Glomerular endothelial cell (primary cell): ENCODE measurements at places on chromosomes 11 and 22.

- DNase-seq, result peak; percentile 94
These were observed 8.6 kb downstream of the C11orf91 start for GRCh38 chr11:33692013-33692504.

DNA sequence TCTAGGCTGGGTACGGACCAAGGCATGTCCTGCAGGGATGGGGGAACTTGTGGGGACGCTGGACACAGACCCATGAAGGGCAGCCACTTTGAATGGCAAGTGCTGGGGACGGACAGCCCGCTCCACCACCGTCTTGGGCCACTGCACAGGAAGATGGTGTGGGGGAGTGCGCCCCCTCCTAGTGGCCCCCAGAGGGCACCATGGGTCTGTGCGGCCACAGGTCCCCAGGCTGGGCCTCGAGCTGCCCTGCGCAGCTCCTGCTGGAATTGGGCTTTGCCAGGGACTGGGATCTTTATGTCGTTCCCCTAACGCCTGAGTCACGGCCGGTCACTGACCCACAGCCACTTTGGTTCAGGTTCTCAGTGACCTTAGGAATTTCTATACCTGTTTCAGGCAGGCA is 44.4 kb downstream of the NAT10 start:
- no peak for DNase-seq

GRCh38 chr11:127875131-127875530 is 712.2 kb downstream of the ETS1 start:
- DNase-seq, result no peak

DNA sequence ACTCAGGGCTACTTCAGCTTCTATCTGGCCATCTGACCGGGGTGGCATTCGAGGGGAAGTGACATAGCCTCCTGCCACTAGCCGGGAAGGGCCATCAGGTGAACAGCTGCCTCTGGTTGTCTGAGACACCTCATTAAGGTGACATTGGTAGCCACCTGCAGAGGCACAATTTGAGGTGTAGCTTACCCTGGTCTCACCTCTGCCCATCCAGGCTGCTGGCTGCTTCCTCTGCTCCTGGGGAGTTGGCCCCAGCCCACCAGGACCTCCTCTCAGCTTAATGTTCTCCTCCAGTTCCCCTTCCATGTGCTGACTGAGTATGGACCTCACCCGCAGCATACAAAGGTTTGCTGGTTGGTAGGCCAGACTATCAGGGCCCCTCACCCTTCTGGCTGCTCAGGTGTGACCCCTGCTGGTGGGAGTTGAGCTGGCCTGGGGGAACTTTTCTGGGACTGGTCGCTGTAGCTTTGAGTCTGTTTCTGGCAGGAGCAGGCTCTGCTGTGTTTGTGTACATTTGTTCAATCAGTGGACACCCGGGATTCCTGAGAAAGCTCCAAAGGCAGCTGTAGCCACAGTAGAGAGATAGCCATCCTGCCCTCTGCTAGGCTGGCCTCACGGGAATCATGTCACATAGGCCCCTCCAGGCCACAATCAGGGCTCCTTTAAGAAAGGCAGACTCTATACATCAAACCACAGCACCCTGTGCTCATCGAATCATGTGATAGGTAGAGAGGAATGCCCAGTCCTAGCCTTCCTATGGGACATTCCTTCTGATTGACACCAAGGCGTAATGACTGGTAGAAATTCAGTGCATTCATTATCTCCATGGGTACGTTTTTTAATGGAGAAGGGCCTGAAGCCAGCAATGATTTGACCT is 295.1 kb upstream of the PLET1 start:
- peak; percentile 2 for DNase-seq

GRCh38 chr22:48653306-48653705 is 1174.4 kb downstream of the BRD1 start:
- no peak for DNase-seq

GRCh38 chr22:21055880-21056319 is 10.2 kb downstream of the LRRC74B start:
- DNase-seq, result no peak

GRCh38 chr11:95444309-95445241 is 213.6 kb upstream of the SESN3 start:
- DNase-seq, result no peak

DNA sequence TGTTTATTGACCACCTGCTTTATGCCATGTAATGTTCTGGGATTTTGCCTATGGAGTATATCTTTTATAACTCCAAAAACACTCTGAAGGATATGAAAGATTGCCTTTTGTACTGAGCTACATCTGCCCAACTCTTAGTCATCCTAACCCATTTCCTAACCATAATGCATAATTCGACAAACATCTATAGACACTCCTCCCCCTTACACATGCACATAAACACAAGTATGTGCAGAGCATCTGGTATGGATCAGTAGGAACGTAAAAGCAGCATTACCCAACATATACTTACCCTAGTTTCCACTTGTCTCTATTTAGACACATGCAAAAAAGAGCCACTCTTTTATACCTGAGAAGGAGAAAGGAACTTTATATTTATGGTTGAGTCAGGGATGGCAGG is 272.8 kb downstream of the FAM76B start:
- DNase-seq, result no peak

DNA sequence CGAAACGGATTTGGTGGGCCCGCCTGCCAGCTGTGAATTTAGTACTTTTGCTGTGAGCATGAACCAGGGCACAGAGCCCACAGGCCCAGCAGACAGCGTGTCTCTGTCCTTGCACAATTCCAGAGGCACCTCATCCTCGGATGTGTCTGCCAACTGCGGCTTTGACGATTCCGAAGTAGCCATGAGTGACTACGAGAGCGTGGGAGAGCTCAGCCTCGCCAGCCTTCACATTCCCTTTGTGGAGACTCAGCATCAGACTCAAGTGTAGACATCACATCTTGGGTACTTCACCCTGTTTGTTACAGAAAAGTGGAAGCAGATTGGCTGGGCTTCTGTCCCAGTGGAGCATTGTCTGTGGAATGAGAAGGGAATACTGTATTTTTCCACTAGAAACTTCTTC is 78.6 kb upstream of the MTNR1B start:
- DNase-seq, result no peak

DNA sequence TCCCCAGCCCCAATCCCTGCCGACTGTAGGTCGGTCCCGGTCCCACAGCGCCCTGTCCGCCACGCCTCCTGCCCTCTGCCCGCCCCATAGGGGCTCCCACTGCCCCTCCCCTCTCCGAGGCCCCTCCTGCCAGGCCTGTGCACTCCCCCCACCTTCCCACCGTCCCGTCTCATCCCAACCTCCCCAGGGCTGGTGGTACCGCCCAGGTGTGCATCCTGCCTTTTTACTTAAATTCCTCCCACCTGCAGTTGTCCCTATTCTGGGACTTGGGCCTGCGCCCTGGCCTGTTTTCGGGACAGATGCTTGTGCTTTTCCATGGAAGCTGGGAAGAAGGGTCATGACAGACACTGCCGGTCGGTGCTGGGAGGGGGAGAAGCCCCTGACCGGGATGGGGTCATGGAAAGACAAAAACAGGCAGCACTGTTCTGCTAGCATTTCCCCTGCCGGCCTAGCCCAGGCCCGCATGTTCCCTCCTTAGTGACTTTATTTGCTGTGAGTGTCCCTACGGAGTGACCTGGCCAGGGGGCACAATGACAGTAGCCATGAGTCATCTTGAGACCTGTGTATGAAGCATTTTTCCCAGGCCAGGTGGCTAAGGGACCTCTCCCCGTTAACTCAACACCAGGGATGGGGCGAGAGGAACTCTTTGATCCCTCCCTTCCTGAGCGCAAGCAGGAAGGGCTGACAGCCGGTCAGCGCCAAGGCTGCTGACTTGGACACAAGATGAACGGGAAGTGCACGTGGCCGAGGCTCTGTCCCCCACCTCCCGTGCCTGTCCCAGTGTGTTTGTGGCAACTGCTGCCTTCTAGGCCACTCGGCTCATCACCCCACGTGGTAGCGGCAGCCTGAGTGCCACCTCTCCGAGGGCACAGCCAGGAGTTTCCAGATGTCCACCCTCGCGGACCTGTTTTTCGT is 7.1 kb downstream of the TBX1 start:
- no peak for DNase-seq

GRCh38 chr22:25677631-25678030 is 64.4 kb upstream of the MYO18B start:
- DNase-seq, result no peak

- no peak for DNase-seq
These were observed at the start of gene FOXRED2 for GRCh38 chr22:36506637-36507517. Gene FOXRED2, minus strand, starts transcription at chr22:36507040. Its CDS starts 618 bp downstream, at chr22:36506422.

- no peak for DNase-seq
These were observed 113.0 kb downstream of the ADAMTS15 start for GRCh38 chr11:130561441-130561881.

DNA sequence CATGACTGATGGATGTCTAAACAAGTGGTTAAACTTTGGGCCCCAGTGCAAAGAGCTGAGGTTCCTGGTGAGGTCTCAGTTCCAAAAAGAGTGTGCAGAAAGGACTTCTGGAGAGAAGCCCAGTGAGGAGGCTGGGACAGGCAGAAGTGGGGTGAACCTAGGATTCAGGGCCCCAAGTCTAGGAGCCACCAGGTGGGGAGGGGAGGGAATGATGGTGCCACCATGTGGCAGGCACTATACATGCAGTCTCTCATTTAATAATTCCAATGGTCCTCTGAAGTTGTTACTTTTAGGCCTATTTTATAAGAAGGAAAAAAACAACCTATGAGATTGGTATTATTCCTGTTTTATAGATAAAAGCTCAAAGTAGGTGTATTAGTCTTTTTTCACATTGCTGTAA is 102.0 kb downstream of the INSC start:
- DNase-seq, result no peak

- DNase-seq, result no peak
These were observed 341.1 kb upstream of the CNTN5 start for GRCh38 chr11:98679673-98680072.

DNA sequence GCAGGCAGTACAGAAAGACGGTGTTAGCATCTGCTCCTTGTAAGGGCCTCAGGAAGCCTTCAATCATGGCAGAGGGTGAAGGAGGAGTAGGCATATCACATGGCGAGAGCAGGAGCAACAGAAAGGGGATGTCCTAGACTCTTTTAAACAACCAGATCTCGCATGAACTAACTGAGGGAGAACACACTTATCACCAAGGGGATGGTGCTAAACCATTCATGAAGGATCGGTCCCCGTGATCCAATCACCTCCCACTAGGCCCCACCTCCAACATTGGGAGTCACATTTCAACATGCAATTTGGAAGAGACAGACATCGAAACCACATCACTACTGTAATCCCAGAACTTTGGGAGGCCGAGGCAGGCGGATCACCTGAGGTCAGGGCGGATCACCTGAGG is 39.9 kb upstream of the LIPT2 start:
- DNase-seq, result no peak

GRCh38 chr11:21628641-21629040 is 564.2 kb upstream of the ANO5 start:
- DNase-seq, result no peak

- no peak for DNase-seq
These were observed 4.7 kb upstream of the ADSL start for GRCh38 chr22:40341604-40342003.

GRCh38 chr11:111555255-111555654 is 14.7 kb downstream of the LAYN start:
- no peak for DNase-seq

- DNase-seq, result no peak
These were observed 13.0 kb downstream of the NCF4 start for GRCh38 chr22:36873614-36874308.

- no peak for DNase-seq
These were observed 25.1 kb upstream of the FXYD6 start for GRCh38 chr11:117901601-117902000.

DNA sequence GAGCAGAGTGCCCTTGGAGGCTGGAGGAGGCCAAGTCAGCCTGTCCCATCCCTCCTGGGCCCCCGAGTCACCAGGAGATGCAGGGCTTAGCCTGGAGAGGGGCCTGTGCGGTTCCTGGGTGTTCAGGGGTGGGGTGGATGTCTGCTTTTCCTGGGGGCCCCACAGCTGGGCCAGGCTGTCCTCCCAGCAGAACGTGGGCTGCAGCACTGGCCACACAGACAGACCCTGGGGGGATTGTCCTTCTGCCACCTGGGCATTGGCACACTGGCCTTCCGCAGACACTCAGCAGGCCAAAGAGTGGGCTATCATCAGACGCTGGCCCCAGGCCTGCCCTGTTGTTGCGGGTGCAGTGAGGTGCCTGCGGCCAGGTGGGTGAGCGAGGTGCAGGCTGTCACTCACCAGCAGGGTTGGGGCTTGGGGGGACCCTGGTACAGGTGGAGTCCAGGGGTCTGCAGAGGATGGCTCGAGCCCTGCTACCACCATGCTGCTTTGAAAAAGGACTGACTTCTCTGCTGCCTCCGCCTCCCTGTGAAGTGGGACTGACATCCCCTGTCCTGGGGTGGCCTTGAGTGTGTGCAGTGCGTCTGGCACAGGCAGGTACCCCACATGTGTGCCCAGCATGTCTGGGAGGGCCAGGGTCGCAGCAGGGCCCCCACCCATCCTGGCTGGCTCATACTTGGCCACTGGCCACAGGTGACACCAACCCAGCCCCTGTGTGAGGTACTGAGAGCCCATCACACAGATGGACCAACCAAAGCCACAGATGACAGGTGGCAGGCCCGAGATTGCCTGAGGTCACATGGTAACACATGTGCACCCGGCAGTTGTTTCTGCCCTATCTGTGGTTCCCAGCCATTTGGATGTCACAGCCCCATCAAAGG is 39.0 kb upstream of the KCNQ1OT1 start:
- DNase-seq, result no peak

GRCh38 chr22:19965771-19966709 is 24.4 kb upstream of the TXNRD2 start:
- DNase-seq, result no peak

DNA sequence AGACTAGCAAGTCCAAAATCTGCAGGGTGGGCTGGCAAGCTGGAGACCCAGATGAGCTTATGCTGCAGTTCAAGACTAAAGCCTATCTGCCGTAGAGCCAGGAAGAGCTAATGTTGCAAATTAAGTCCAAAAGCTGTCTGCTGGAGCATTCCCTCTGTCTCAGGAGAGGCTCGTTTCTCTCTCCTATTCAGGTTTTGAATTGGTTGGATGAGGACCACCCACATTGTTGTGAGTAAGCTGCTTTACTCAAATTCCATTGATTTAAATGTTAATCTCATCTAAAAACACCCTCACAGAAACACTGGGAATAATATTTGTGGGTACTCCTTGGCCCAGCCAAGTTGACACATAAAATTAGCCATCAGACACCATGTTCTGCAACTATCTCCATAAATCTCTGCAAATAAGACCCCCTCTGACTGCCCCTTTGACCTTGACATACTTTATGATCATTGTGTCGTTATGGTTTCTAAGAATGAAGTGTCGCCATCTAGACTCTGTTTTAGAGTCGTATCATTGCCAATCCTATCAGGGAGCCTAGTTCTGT is 16.8 kb upstream of the CUL5 start:
- no peak for DNase-seq
